ENCODE measurements at places on chromosomes 7 and 10.

DNA sequence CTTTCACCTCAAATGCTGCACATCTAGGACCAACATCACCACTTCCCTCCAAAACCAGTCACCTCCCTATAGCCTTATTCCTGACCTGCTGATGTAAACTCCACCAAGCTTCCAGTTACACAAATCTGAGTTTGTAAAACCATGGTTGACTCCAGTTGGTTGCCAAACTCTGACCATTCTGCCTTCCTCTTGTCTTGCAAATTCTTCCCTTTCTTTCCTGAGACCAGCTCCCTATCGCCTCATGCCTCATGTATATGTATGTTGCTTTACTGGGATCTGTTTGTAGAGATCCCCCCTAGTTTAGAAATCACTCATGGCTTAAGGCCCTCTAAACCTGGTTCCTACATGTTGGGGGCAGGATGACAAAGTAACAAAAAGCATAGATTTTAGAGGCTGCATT, 31.3 kb downstream of the PAX2 start:
- DNase-seq, result no peak

- no peak for DNase-seq
Measured at GRCh38 chr7:123191132-123191531, 8.6 kb downstream of the SLC13A1 start.

DNA sequence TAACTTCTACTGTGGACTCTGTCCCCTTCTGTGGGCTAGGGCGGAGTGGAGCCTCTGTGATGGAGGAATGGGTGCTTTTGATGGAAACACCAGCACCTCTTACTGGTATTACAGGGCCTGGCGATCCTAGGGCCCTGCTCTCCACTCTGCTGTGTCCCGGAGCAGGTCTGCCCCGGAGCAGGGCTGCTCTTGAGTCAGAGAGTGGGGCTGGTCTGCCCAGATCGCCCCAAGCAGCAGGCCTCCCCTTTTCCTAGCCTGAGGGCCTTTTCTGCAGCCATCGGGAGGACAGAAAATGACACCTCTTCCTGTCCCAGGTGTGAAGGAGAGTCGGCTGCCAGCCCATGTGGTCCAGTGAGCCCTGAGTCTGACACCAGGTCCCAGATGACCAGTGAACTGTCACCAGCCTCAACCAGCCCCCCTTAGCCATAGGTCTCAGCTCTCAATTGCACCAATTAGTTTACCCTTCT, 1.4 kb downstream of the ZNF282 start:
- no peak for DNase-seq

GRCh38 chr10:102109166-102110116, 10.7 kb downstream of the LDB1 start:
- DNase-seq, result no peak

- DNase-seq, result no peak
Measured at GRCh38 chr10:61985715-61986114, 84.2 kb downstream of the ARID5B start.

DNA sequence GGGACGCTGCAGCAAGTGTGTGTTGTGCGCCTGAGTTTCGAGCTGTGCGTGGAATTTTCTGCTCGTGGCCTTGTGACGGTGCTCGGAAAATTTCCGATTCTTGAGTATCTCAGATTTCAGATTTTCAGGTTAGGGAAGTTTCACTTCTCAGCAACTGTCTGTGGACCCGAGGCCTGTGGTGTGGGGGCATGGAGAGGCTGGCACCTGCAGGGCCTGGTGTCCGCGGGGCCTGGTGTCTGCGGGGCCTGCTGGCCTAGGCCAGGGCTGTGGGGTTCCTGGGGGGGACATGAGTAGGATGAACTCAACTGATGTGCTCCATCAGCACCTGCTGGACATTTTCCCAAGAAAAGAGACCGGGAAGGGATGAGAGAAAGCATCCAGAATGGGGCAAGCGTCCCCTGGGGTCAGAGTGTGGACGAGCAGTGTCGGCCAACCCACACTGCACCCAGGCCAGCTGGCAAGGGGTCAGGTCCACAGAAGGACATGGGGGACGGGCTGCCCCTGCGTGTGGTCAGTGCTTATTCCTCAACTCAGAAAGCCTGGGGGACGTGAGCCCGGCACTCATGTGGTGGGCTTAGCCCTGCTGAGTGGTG, 31.3 kb upstream of the SHH start:
- no peak for DNase-seq

GRCh38 chr10:125514206-125515162, 168.5 kb downstream of the TEX36 start:
- no peak for DNase-seq

DNA sequence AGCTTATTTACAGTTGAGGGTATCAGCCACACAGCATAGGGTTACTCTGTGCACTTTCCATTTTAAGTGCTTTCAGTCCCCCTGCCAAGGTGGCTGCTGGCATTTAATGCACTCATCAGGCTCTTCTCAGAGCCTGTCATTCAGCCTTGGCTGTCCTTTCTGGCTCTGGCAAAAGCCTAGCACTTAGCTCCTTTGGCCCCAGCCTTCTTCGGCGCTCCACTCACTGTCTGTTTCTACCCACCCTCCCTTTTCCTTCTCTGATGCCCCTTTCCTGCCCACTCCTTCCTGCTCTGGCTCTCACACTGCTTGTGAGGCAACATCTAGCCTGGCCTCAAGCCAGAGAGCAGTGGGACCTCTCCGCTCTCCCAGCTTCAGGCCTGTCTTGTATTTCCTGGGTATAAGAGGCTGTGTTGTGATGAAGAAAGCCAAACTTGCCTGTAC, 60.2 kb downstream of the WIPF3 start:
- peak; percentile 77 for DNase-seq

Data from brain (organoid and tissue), 16 donors.